DMS79 (cell line): ENCODE measurements at places on chromosomes 13 and 19.
A peak's percentile ranks its signal among the peaks of the same experiment; 100 is the strongest.

GRCh38 chr13:83919775-83920174, 37.5 kb upstream of the SLITRK1 start:
- DNase-seq = no peak

- DNase-seq = no peak
These were observed 871 bp upstream of the ZNF583 start for GRCh38 chr19:56403261-56403660.

DNA sequence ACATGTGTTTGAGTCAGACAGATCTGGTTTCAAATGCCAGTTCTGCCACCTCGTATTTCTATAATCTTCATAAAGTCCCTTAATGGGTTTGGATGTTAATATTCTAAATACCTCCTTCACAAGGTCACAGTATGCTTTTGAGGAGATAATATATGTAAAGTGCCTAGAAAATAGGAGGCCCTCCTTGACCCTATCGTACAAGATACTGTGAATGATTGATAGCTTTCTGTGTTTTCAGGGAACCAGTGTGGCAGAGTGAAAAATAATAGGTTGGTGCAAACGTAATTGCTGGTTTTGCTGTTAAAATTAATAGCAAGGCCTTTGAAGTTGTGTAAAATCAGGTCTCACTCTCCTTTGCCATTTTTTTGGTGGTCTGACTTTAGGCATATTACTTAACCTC, 77.5 kb upstream of the SCEL start:
- no peak for DNase-seq

- peak; percentile 3 for DNase-seq
These were observed 42.2 kb downstream of the SAE1 start for GRCh38 chr19:47172666-47173455.

DNA sequence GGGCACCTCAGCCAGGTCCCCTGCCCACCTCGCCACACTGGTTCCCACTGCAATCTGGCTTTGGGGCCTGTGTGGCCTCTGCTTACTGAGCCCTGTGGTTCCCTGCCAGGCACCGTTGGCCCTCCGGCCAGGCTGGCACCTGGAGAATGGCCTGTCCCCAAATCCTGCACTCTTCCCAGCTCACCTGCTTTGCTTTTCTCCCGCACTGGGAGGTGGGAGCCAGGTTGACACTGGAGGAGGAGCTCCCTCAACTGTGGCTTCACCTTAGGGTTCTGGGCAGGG, 97.0 kb downstream of the SCGB2B2 start:
- no peak for DNase-seq

- DNase-seq = no peak
These were observed 297.9 kb upstream of the ARGLU1 start for GRCh38 chr13:106865716-106866440.

DNA sequence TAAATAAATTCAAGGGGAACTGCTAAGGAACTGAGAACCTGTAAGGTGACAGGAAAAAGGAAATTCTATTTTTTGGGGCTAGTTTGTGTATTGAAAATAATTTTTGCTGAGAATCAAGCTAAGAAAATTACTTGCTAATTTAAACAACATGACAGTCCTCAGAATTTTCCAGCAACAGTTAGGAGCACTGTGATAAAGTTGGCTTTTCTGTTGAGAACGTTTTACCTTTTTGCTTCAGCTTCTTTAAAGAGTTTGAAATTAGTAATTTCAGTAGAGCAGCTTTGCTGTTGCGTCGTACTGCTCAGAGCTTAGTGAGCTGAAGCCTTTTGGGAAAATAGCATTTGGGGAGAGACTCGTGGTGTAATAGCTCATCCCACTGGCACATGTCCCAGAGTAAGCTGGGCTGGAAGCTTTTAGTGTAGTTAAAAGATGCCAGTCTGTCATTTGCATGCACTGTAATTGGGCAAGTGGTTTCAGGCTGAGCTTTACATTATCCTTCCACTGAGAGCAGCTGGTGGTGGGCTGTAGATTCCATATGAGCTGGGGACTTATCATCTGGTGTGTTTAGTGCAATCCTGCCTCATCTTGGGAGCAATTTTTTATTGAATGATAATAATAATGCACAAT, 69.8 kb downstream of the LRCH1 start:
- DNase-seq = peak; percentile 35

DNA sequence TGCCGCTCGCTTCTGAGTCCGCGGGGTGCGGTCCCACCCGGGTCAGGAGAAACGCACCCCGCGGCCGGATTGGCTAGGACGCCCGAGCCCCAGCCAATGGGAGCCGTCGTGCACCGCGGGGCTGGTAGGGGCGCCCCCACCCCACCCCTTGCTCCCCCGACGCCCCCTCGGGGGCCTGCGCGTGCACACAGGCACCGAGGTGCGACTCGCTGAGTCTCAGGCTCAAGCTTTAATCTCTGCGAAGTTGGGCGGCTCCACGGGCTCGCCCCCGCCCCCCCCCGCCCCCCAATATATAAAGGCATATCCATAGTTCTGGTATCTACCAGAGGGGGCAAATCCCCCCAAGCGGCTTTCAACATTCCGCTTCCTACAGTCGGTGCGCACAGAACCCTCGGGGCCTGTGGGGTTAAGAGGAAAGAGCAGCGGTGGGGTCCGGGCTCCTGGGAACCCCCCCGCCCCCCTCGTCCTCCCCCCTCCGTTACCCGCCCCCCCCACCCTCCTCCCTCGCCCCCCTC, at the start of gene COX6B2:
Gene COX6B2 (minus strand): TSS at position 22 of the 515 bp plus-strand sequence. CDS start 198 bp downstream, outside the sequence.
- DNase-seq = no peak

GRCh38 chr19:1412995-1413800, 5.8 kb downstream of the DAZAP1 start:
- no peak for DNase-seq

GRCh38 chr19:41565379-41565720, 10.6 kb upstream of the CEACAM21 start:
- no peak for DNase-seq

GRCh38 chr19:16363133-16363851, 38.7 kb downstream of the KLF2 start:
- peak; percentile 13 for DNase-seq

- no peak for DNase-seq
These were observed 5.3 kb downstream of the EFNA2 start for GRCh38 chr19:1290703-1291651.

- DNase-seq = no peak
These were observed 137.6 kb downstream of the GPC6 start for GRCh38 chr13:93364166-93364565.

DNA sequence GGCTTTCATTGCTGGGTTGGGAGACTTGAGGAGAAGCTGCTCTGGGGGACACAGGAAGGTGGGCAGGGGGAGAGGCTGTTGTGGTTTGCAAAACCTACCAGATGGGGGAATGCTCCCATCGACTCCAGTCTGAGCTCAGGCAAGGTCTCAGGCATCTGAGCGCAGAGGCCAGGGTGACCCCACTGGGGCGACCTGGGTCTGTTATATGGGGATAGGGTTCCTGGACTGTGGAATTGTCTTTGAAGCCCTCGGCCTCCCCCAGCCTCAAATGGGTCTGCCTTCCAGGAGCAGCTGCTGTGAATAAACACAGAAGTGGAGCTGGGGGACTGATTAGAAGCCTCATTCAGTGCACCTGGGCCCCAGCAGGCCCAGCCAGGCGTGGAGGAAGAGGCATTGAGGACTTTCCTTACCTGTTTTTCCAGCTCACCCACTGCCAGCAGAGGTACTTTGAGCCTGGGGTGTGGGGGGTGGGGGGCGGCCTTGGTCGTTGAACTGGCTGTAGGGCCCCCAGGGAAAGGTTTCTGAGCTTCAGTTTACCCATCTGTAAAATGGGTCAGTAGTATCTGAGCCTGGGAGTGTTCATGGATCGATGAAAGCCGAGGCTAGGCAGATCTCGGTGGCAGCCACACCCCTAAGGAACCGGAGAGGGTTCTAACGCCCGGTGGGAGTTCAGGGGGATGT, 1.4 kb downstream of the CERS4 start:
- peak; percentile 74 for DNase-seq

- DNase-seq = no peak
These were observed 7.3 kb downstream of the TTC9B start for GRCh38 chr19:40210889-40211288.

DNA sequence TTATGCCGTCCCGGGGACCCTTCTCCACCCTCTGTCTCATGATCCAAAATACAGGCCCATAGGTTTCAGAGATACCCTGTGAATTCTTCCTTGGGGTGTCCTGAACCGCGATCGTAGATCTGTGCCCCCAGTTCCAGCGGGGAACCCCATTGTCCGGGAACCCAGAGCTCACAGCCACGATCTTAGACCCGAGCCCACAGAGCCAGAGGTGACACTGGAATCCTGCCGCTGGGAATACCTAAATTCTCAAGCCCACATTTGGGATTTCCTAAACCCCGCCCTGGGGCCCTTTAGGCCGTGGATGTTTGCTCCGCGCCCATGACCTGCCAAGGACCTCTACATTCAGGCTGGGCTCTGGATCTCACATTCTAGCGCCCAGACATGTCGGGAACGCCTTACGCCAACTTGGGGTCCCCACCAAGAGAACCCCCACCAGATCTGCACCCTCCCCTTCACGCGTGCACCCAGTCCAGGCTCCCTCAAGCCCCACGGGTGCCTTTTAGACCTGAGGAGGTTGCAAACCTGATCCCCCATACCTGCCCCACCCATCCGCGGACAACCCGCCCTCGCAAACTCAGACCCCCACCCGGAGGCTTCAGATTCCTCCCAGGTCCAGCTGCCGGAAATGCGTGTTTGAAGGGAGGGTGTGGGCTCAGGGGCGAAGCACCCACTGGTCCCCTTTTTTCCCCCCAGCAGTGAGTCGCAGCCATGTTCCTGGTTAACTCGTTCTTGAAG, 605 bp downstream of the CAPNS1 start:
- DNase-seq = peak; percentile 34
